T-cell (primary cell): ENCODE measurements at places on chromosomes 7 and 10. TPM values are rescaled to one million over a fixed set of nuclear protein-coding genes. Genes with fewer than 3 reads are reported as not detected.

GRCh38 chr10:59709395-59710125, at the start of gene SLC16A9:
SLC16A9 (minus strand) TSS chr10:59709850; CDS start chr10:59684291, 25,559 bp downstream.
- H3K27me3 ChIP-seq = peaks cover 35% of the 10 kb centered on the region
- no peak within 1 kb of the TSS for H3K27ac ChIP-seq
- no peaks in the 10 kb centered on the region for H3K4me1 ChIP-seq
- H3K4me3 ChIP-seq = peak within 1 kb of the TSS; percentile 55
- no peak for DNase-seq
- no peaks in the 10 kb centered on the region for H3K36me3 ChIP-seq

DNA sequence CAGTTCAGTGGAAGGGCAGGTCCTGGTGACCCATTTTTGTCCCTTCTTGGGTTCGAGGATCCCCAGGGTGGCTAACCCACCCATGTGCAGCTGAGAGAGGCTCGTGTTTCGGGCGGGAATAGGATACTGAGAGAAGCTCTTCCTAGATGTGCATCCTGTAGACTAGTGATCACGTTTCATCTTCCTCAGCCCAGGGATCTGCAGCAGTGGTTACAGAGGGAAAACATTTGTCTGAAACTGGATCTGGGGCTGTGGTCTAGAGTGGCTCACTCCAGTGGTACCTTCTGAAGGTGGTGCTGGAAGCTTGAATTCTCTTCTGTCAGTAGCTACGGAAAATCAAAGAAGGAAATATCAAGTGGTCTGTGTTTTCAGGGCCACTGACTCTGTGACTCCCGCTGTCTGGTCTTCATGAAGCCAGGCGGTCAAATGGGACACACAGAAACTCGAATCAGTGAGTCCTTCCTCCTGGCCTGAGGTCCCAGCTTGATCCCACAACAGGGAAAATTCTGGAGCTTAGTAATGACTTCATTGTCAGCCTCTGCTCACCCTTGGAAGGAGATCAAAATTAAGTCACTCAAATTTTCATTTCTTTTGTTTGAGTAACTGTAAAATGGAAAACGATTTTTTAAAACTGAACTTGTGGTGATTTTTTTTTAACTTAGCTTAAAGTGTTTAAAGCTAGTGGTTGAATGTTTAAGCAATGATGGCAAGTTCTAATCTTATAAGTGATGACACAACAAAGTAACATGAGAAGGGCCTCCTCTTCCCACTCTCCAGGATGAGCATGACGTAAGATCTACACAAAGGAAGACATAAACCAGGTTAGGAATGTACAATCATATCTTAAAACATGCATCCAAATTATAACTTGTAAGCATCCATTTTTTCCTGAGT, 469.3 kb upstream of the KLF6 start:
- no peak overlapping the region for H3K4me3 ChIP-seq
- no peaks in the 10 kb centered on the region for H3K36me3 ChIP-seq
- no peak for DNase-seq
- H3K27me3 ChIP-seq = no peaks in the 10 kb centered on the region
- H3K4me1 ChIP-seq = no peaks in the 10 kb centered on the region

The TMEM229A gene
- not detected for total RNA-seq

- H3K4me3 ChIP-seq = no peak overlapping the region
- no peaks in the 10 kb centered on the region for H3K27me3 ChIP-seq
- peaks cover 3% of the 10 kb centered on the region for H3K36me3 ChIP-seq
- DNase-seq = no peak
Observed at GRCh38 chr7:92720604-92721350, 115.6 kb downstream of the CDK6 start.

The ENTPD7 gene
- 2.6 TPM for total RNA-seq

- no peaks in the 10 kb centered on the region for H3K4me1 ChIP-seq
- H3K4me3 ChIP-seq = no peak overlapping the region
- no peak for DNase-seq
- H3K27me3 ChIP-seq = peaks cover 50% of the 10 kb centered on the region
- H3K27ac ChIP-seq = no peak overlapping the region
Observed at GRCh38 chr10:101207026-101207425, 22.2 kb downstream of the LBX1 start.

DNA sequence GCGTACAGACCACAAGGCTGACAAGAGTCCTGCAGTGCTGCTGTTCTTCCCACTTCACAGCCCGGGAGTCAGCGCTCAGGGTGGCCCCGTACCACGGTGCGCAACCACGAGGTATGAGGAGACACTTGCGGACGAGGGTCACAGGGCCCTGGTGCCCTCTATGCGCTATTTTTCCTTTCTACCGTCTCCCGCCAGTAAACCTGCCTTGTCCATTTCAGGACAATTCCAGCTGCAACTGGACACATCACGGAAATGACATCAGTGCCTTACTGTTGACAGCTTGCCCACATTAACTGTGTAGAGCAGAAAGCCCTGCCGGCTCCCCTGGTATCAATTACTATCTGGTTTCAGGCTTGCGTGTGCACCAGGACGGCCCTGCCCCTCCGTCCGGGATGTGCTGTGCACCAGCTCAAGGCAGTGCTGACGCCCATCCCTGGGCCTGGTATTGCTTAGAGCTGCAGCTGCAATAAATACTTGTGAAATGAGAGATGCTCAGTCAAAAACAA, 65.1 kb downstream of the ZRANB1 start:
- H3K4me3 ChIP-seq = no peak overlapping the region
- H3K27ac ChIP-seq = no peak overlapping the region
- H3K36me3 ChIP-seq = no peaks in the 10 kb centered on the region
- no peak for DNase-seq
- H3K27me3 ChIP-seq = peaks cover 28% of the 10 kb centered on the region

DNA sequence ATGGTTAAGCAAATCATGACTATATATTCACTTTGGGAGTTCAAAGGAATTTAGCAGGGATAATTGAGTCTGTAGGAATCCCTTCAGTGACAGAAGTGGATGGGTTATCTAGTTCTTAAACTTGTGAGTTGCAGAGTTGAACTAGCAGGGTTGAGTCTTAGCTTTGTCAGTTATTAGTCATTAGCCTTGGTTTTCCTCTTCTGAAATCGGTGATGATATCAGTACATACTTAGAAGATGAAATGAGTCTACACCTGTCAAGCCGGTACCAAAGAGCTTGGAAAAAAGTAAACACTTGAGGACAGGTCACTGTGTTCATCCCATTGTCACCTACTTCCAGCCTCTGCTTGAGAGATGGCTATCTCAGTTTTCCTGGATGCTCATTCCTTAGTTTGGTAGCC, 73.5 kb downstream of the BUB3 start:
- H3K4me1 ChIP-seq = no peaks in the 10 kb centered on the region
- no peak for DNase-seq
- no peaks in the 10 kb centered on the region for H3K27me3 ChIP-seq
- H3K36me3 ChIP-seq = peaks cover 4% of the 10 kb centered on the region
- no peak overlapping the region for H3K27ac ChIP-seq
- H3K4me3 ChIP-seq = no peak overlapping the region

- no peak overlapping the region for H3K27ac ChIP-seq
- no peaks in the 10 kb centered on the region for H3K27me3 ChIP-seq
- no peaks in the 10 kb centered on the region for H3K36me3 ChIP-seq
- no peaks in the 10 kb centered on the region for H3K4me1 ChIP-seq
- H3K4me3 ChIP-seq = no peak overlapping the region
- DNase-seq = no peak
Observed at GRCh38 chr10:104483582-104483981, 129.9 kb downstream of the CFAP58 start.

DNA sequence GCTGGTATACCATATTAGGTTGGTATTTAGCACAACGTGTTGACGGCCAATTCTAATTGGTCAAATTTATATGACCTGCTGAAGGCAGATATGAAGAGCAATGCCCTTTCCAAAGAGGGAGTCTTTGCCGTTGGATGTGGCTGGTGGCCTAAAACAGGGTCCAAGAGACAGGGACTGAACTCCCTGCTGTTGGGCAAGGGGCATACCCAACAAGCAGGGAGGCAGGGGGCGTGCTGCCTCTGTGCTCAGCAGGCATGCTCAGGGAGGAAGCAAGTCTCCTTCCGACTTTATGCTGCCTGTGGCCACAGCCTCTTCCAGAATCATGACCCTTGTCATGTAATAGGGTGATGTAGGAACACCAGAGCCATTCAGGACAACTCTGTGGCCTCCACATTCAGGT, 167.7 kb upstream of the NPVF start:
- H3K27ac ChIP-seq = no peak overlapping the region
- no peaks in the 10 kb centered on the region for H3K36me3 ChIP-seq
- H3K4me3 ChIP-seq = no peak overlapping the region
- no peaks in the 10 kb centered on the region for H3K4me1 ChIP-seq

The SEC61A2 gene
- 12.3 TPM for total RNA-seq

GRCh38 chr7:151823566-151824372, 53.1 kb downstream of the PRKAG2 start:
- DNase-seq = no peak
- H3K27me3 ChIP-seq = no peaks in the 10 kb centered on the region
- H3K27ac ChIP-seq = no peak overlapping the region
- H3K36me3 ChIP-seq = no peaks in the 10 kb centered on the region
- H3K4me1 ChIP-seq = no peaks in the 10 kb centered on the region
- no peak overlapping the region for H3K4me3 ChIP-seq

- no peak overlapping the region for H3K27ac ChIP-seq
- H3K36me3 ChIP-seq = no peaks in the 10 kb centered on the region
- H3K4me3 ChIP-seq = no peak overlapping the region
- H3K27me3 ChIP-seq = no peaks in the 10 kb centered on the region
- DNase-seq = no peak
Observed at GRCh38 chr10:49569031-49569631, 30.2 kb upstream of the ERCC6 start.

- no peak for DNase-seq
- H3K36me3 ChIP-seq = no peaks in the 10 kb centered on the region
- H3K27me3 ChIP-seq = no peaks in the 10 kb centered on the region
- no peak overlapping the region for H3K27ac ChIP-seq
Observed at GRCh38 chr7:28879105-28879504, 79.0 kb downstream of the TRIL start.

The ZEB1 gene
- total RNA-seq = 39.9 TPM

DNA sequence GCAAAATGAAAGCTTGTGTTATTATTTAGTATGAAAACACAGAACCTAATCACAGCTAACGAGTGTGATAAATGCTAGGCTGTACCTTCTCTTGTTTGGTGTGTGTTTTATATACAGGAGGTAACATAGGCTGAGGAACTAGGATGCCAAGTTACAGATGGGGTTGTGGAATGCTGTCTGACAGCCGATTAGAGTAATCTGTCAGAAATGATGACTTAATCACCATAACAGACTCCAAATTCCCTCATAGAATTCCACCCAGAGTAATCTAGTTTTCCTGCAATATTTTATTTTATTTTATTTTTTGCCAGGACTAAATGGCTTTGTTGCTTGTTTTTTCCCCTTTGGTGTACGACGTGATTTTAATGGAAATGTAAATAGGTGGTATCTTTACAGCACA, 221.2 kb downstream of the CELF2 start:
- peaks cover 67% of the 10 kb centered on the region for H3K4me1 ChIP-seq
- H3K4me3 ChIP-seq = no peak overlapping the region
- H3K36me3 ChIP-seq = no peaks in the 10 kb centered on the region
- no peak overlapping the region for H3K27ac ChIP-seq
- DNase-seq = no peak

The TAS2R41 gene
- total RNA-seq = 0.93 TPM

GRCh38 chr10:23417254-23417653, 21.6 kb upstream of the OTUD1 start:
- no peak for DNase-seq
- H3K27ac ChIP-seq = no peak overlapping the region
- H3K4me1 ChIP-seq = no peaks in the 10 kb centered on the region

DNA sequence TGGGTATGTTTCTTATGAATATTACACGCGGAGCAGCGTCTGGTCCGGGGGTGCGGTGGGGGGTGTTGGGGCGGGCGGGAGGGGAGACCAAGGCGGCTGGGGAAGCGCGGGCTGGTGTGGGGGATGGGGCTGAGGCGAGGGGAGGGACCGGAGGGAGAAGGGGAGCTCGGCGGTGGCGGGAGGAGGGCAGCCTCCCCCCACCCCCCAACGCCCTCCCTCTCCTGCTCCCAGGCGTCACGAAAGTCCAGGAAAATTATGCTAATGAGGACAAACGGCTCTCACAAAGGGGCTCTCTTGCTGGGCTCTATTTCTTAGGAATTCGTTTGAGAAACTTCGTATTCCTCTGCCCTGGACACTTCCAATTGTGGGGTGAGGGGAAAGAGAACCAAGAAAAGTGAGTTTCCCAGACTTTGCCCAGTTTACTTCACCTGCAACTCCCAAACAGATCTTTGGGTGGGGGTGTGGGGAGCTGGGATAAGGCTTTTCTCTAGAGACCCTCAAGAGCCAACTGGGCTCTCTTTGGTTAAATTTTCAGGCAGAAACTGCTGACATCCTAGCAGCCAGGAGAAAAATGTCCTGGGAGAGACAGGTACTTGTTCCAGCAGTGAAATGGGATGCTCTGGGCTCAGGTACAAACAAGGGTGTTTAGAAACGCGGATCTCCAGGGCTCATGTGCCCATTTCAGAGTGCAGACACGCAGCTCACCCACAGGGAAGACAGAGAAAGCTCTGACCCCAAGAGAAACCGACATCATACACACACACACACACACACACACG, 11.7 kb upstream of the HOXA2 start:
- H3K4me1 ChIP-seq = no peaks in the 10 kb centered on the region
- no peak for DNase-seq
- H3K4me3 ChIP-seq = no peak overlapping the region
- no peaks in the 10 kb centered on the region for H3K36me3 ChIP-seq
- no peak overlapping the region for H3K27ac ChIP-seq
- no peaks in the 10 kb centered on the region for H3K27me3 ChIP-seq

The ZNF239 gene
- 1.6 TPM for total RNA-seq

The PPP1R9A gene
- not detected for total RNA-seq

DNA sequence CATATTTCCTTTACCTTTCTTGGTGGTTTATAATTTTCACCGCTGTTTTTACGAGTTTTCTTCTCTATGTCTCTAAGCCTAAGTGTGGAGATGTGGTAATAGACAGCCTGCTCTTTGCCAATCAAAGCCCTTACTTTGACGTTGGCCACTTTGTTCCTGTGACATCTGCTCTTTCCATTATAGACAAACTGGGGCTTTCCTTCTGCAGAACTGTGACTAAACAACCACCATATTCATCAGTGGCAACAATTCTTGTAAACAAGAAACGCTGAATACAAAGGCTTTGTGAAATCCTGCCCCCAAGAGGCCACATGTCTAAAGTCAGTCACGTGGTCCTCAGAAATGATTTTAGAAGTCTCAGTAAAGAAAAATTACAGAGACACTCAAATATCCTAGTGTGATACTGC, 59.6 kb upstream of the CAPZA2 start:
- H3K36me3 ChIP-seq = no peaks in the 10 kb centered on the region
- no peaks in the 10 kb centered on the region for H3K4me1 ChIP-seq
- no peak overlapping the region for H3K4me3 ChIP-seq
- H3K27me3 ChIP-seq = no peaks in the 10 kb centered on the region

GRCh38 chr10:44467090-44467489, 82.2 kb upstream of the CXCL12 start:
- H3K4me1 ChIP-seq = no peaks in the 10 kb centered on the region
- no peaks in the 10 kb centered on the region for H3K36me3 ChIP-seq

The OPALIN gene
- not detected for total RNA-seq

GRCh38 chr7:17319164-17320101, 21.0 kb downstream of the AHR start:
- peaks cover 7% of the 10 kb centered on the region for H3K36me3 ChIP-seq
- no peak overlapping the region for H3K27ac ChIP-seq
- H3K27me3 ChIP-seq = no peaks in the 10 kb centered on the region
- no peak overlapping the region for H3K4me3 ChIP-seq
- H3K4me1 ChIP-seq = no peaks in the 10 kb centered on the region
- no peak for DNase-seq

The GRM3 gene
- total RNA-seq = not detected
